ENCODE measurements at places on chromosomes 6 and 20.
A peak's percentile ranks its signal among the peaks of the same experiment; 100 is the strongest.

DNA sequence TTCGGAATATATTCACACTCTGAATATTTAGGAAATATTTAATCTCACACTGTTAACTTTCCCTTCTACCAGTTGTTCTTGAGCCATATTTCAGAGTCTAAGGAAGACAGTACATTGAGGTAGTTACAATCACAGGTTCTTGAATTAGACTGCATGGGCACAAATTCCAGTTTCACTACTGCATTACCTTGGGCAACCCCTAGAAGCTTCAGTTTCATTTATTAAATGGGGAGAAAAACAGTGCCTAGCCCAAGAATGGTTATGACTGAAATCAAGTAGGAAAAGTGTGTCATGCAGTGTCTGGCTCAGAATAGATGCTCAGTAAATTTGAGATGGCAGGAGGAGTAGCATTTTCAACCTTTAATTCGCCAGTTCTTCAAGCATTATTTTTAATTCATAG, 124.5 kb upstream of the SAMD5 start:
- DNase-seq, result no peak

DNA sequence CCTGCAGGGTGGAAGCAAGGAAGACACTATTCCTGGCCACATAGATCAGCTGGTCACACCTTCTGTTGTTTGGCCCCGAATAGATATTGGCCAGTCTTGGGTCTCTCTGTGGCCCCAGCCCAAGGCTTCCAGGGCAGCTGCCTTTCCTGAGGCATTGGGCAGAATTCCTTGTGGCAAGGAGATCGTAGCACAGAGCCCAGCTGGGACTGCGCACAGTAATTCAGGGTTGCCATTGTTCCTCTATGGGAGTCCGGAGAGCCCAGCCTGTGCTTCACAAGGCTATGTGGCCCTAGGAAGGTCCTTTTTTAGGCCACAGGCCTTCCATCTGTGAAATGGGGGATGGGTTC, 6.9 kb downstream of the SGK2 start:
- no peak for DNase-seq

DNA sequence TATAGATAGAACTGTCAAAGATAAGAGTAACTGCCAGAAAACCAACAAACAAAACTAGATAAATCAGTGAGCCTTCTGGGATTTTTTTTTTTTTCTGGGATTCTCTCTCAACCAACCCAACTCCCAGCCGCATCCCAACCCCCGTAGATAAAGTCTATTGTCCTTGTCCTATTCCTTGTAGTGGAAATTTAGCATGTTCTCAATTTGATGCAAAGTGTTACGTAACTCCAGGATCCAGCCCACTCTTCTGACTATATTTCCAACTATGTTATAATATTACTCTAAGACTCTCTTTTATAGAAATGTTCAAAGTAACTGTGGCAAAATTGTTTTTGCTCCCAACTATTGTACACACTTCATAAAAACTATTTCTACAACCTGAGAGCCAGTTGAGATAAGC, 15.4 kb upstream of the CDYL start:
- DNase-seq, result no peak

DNA sequence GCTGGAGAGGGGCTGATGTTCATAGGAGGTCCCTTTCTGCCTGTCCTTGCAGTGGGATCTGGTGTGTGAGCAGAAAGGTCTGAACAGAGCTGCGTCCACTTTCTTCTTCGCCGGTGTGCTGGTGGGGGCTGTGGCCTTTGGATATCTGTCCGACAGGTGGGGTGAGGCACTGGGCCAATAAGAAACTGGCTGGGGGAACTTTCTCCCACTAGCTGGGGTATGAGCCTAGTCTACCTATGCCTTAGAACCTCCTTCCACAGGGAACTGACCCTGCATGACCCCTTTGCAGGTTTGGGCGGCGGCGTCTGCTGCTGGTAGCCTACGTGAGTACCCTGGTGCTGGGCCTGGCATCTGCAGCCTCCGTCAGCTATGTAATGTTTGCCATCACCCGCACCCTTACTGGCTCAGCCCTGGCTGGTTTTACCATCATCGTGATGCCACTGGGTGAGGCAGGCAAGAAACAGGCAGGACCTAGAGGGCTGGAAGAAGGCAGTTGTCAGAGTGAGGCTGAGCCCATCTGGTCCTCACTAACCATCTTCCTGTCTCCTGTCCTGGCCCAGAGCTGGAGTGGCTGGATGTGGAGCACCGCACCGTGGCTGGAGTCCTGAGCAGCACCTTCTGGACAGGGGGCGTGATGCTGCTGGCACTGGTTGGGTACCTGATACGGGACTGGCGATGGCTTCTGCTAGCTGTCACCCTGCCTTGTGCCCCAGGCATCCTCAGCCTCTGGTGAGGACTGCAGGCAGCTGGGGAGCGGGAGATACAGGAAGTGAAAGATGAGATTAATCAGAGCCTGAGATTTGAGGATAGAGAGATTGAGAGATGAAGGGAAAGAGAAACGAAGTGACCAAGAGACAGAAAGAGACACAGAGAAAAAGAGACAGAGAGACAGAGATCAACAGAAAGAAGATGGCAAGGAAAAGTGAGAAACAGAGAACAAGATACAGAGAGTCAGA, 1.6 kb downstream of the SLC22A7 start:
- DNase-seq, result no peak

DNA sequence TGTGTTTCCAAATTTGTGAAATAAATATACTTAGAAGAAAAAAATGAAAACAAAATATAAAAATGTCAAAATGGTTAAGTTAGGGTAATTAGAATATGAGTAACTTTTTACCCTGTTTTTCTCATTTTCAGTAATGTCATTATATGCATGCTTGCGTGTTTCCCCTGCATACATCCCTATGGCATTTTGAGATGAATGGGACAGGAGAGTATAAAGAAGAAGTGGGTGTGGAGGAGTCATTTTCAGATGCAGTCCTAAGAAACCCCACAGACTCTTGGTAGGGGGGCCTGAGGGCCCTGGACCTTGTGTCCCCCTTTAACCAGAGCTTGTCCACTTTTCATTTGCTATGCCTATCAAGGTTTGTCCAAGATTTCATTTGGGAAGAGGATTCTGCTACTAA, 77.2 kb downstream of the FOXO3 start:
- DNase-seq, result no peak

GRCh38 chr6:93088621-93089501, 330.5 kb downstream of the EPHA7 start:
- DNase-seq, result no peak

DNA sequence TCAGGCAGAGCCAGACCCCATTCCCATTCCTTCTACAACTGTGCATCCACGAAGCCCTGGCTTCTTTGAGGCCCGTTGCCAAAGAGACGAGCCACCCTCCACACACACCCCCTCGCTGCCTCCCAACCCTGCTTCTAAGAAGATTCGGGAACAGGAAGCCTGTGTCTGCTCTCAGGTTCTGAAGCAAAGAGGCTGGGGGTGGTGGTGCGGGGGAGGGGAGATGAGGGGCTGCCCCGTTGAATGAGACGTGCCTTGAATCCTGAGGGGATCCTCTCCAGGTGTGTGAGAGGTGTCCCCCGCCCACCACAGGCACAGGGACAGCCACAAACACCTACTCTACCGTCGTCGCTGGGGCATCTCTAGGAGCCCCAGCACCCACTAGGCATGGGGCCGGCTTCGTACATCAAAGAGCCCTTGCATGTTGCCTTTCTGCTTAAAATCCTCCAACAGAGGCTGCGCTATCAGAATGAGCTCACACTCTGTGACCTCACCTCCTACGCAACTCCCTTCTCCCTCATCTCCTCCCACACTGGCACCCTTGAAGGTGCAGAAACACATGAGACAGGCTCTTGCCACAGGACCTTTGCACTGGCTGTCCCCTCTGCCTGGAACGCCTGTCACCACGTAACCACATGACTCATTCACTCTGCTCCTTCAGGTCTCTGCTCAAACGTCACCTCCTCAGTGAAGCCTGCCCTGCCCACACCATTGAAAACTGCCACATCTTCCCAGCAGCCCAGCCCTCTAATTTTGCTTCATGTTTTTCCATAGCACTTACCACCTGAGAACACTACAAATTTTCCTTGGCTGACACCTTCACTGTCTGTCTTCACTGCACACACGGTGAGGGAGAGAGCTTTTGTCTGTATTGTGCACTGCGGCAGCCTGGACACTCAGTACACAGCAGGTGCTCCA, 58.5 kb downstream of the PREX1 start:
- DNase-seq, result peak; percentile 88

DNA sequence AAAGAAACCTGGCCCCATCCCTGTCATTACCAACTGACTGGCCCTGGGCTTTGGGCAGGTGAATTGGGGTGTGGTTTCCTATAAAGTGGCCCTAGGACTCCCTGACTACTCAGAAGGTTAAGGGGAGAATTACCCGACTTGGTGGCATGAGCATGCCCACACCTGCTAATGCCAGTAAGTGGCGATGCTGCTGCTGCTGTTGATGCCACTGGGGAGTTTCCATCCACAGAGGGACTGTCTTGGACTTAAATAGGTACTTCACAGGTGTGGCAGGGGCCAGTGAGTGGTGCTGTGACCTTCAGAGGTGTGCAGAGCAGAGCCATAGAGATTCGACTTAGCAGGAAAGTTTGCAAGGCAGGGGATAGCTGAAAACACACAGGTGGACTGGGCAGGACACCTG, 32.6 kb upstream of the MDFI start:
- DNase-seq, result no peak

DNA sequence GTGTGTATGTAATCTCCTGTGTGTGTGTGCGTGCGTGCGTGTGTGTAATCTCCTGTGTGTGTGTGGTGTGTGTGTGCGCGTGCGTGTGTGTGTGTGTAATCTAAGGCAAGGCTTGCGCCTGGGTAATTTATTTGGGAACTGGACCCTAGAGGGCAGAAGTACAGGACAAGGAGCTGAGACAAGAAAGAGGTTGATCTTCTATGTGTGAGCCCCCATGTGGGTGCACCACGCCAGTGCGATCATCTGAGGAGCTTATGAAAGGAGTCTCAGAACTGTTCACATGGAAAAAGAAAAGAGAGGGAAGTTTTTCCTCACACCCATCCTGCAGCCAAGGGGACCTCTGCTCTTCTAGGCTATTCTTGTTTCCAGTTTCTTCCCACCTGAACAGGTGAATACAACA, 220.1 kb upstream of the GGTLC1 start:
- no peak for DNase-seq

DNA sequence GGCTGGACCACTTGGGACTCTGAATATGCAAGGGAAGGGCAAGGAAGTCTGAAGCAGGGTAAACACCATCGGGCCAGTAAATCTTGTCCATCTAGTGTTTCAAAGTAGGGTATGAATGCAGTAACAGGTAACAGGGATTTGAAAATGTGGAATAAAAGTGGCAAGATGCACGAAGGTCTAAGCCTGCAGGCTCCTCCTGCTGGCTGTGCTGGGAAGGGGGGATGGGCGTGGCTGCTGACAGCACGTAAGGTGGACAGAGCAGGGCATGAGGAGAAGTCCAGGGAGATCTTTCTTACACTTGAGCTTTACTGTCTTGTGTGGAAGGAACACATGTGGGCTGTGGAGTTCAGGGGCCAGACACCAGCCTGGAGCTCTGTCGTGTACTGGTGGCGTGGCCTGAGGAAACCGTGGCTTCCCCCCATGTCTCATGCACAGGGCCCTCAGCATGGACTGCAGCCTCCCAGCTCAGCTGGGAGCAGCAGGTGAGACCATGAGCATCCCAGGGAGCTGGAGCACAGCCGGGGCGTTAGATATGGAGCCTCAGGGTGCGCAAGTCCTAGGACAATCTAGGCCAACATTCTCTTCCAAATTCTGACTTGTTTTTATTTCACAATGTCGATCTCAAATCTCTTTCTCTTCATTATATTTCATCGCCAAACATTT, 84.5 kb downstream of the SLC22A23 start:
- DNase-seq, result no peak

DNA sequence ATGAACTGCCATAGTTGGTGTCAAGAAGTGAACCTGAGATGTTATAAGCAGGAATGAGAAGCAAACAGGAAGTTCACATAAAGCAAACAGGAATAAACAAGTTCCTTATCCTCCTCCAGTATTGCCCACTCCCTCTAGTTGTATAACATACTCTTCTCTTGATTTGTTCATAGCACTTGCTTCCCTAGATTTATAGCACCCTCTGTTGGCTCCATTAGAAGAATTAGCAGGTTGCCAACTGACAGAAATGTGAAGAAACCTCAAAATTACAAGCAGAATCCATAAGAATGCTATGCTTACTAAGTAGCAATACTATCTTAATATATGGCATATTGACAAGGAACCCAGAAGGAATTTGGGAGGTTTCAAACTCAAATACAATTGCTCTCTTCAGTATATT, 195.4 kb downstream of the TBX18 start:
- DNase-seq, result no peak

DNA sequence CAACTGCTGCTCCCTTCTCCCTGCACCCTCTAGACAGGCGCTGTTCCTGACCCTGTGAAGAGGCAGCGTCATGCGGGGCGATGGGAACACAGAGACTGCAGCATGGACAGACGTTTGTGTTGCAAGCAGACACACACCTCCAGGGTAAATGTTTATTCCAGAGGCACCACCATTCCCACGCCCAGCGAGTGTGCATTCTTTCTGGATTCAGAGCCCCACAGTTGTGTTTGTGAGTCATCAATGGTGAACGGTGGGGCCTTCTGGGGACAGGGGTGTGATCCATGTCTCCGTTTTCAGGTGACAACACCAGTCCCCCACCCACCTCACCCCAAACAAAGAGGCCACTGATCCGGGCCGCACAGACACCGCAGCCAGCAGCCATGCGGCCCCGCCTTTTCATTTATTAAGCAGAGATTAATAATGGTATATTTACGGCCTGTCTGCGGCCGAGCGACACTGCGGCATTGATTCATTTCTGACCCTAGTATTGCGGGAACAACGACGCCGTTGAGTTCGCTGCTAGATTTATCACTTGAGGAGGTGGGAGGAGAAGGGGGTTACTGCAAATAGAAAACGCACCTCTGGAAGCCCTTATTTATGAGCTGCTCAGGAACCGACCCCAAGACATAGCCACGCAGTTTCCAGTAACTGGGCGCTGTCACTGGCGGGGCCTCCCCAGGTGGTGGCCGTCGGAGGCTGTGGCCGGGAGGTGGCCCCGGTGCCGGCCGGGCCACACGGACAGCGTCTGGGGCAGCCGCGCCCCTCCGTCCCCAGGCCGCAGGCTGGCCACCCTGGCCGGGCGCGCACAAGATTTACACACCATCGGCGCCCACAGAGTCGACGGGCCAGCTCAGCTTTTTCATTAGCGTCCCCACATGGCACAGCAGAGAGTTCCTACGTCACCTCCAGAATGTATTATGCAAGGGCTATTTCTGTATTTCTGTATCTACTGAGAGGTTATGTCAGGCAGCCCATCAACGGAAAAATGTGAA, 367.6 kb downstream of the THBS2 start:
- no peak for DNase-seq

GRCh38 chr6:110322874-110323242, 35.3 kb downstream of the METTL24 start:
- no peak for DNase-seq

Data from CD4-positive, alpha-beta T cell treated with Interleukin-10 for 1 hour (primary cell).